ENCODE measurements at places on chromosomes 5 and 9. TPM values are rescaled to one million over a fixed set of nuclear protein-coding genes. Genes with fewer than 3 reads are reported as not detected.

GRCh38 chr5:173443971-173444370, 115.8 kb upstream of the STC2 start:
- no peak for DNase-seq

GRCh38 chr5:96026406-96027041, 64.9 kb upstream of the ELL2 start:
- DNase-seq, result no peak

- no peak for DNase-seq
Observed at GRCh38 chr9:121718084-121718483, 66.7 kb downstream of the DAB2IP start.

The MYMK gene
- total RNA-seq, result not detected

The ABO gene
- not detected for total RNA-seq

GRCh38 chr9:117714282-117714681, 10.1 kb downstream of the TLR4 start:
- DNase-seq, result no peak

The PRUNE2 gene
- not detected for total RNA-seq

GRCh38 chr9:13220837-13221236, 58.7 kb downstream of the MPDZ start:
- no peak for DNase-seq

DNA sequence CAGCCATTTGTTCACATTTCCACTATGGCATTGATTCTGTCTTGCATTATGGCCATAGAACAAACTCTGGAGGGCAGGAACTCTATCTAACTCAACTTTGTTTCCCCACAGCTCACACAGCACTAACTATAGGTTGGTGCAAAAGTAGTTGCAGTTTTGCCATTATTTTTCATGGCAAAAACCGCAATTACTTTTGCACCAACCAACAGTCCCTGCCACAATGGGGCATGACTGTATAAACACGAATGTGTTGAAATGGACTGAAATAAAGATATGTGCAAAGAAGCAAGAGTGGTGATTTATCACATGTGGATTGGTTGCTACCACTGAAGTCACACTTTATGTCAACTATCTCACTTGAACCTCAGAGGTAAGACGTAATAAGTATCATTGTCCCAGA, 338.7 kb downstream of the NTRK2 start:
- DNase-seq, result no peak

The BHMT gene
- total RNA-seq, result not detected
